ENCODE measurements at places on chromosomes 7 and 10.

DNA sequence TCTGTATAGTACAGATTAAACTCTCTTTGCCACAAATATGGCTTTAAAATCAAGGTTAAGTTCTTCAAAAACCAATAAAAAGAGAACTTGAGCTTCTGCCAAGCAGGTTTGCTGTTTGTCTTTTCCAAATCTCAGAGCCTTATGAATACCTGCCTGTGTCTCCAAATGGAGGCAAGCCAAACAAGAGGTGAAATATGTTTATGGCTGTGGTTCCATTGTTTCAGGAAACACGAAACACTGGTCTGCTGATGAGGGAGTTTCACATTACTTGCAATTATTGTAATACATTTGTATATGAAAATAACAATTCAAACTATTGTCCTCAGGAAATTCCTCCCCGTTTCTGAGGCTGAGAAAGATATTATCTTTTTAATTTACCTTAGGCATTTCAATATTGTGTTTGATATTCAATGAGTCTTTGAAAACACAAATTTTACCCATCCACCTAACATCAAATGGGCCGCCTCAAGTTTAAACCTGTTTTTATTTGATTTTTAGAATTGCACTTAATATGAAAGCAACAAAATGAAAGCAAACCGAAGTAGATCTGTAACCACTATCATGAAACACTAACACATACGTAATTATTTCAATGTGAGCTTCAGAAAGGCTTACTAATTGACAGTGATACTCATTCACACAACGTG lies 359.3 kb downstream of the HGF start:
- DNase-seq, result peak; percentile 82

GRCh38 chr10:69885379-69886013 lies 83.8 kb downstream of the COL13A1 start:
- no peak for DNase-seq

DNA sequence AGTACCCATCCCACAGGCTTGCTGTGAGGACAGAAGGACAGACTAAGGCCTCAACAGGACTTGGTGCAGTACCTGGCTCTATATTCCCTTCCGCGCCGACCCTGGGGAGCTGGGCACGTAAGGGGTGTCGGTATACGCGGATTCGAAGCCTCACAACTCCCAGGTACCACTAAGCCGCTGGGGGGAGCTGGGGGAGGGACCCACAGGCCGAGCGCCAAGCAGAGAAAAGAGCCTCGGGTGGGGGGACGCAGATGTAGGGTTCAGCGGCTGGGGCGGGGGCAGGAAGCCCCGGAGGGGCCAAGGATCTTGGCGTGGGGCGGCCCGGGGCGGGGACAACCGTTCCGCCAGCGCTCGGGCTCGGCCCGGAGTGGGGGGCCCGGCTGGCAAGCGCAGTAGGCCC lies 126.4 kb upstream of the ZNF746 start:
- no peak for DNase-seq

GRCh38 chr10:50398381-50398780 lies 147.1 kb upstream of the ASAH2 start:
- DNase-seq, result no peak

DNA sequence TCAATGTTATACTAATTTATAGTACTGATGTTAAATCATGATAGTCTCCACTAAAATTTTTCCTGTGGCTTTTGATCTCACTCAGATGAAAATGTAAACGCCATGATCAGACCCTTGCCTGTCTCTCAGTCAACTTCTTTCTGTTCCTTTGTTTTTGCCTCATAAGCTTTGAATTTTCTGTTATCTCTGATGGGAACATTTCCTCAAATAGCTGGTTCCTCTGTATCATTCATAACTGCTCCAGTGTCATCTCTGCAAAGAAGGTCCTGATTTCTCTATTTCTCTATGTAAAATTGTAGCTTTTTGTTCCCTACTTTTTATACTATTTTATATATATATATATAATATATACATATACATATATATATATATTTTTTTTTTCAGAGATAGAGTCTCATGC lies 67.5 kb downstream of the GPR141 start:
- DNase-seq, result no peak

DNA sequence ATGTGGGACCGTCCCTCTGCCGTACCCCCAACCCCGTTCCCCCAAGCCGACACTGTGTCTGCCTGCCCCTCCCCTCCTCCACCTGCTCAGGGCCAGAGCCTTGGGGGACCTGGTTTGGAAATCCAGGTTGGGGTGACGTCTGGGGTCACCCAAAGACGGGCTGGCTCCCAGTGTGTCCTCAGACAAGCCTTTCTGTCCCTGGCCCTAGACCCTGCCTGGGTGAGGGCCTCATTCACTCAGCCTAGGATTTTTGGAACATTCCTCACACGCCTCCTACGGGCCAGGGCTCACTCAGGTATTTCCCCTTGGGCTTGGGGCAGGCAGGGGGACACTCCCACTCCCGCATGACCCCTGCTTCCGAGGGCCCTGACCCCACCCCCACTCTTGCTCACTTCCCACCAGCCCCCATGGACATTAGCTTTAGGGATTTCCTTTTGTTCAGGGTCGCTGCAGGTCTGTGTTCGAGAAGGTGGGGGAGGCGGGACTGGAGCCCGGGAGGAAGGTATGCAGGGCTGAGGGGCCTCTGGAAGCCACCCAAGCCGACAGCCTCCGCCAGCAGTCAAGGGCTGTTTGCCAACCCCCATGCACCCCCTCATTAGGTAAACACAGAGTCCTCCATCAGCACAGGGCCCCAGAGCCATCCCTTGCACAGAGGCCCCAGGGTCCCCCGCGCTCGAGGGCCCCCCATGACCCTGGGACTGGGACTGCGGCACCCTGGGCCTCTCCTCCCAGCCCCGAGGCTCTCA lies 35.1 kb downstream of the PDGFA start:
- no peak for DNase-seq

DNA sequence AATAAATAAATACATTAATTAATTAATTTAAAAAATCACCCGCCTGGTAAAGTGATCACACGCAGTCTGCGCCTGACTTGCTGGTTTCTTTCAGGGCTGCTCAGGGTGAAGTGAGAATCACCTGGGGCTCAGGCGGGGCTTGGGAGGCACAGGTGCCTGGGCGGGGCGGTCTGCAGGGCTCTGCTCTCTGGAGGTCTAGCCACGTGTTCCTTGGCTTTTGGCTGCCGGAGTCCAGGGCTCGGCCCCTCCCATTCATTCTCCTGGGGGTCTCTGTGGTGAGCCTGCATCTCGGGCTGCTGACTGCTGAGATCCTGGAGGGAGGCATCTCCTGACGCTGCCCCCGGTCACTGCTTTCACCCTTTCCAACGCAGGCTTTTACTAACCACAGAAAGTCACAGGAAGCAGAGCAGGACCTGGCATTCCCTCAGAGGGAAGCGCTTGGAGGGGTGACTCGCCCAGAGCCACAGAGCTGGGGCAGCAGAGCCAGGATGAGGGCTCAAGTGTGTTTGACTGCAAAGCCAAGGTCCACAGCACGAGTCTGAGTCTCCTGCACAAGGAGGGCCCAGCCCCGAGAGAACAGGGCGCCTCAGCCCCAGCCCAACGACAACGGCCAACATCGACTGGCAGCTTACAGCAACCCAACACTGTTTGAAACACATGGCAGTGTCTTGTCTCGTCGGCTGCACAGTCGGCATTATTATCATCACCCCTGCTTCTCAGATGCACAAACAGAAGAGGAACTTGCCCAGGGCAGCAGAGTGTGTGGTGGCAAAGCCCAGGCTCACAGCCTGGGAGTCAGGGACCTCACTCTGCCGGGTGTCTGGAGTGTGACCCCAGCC lies 22.4 kb upstream of the MNX1 start:
- no peak for DNase-seq

DNA sequence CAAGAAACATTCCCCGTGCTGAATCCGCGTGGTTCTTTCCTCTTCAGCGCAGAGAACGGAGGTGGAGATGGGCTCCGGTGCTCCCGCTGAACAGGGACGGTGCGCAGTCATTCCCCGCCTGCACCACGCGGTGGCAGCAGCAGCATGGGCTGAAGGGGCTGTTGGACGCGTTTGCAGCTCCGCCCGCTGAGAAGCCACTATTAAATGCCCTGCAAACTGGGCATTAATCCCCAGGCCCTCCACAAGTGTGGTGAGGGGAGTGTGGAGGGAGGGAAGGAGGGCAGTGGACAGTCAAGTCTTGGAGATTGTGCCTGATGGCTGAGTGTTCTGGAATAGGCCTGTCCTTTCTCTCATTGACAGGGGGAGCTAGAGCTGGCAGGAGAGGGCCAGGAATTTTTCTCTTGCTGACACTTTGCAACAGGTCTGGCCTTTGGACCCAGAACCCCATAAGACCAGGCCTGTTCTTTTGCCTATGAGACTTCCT lies 240.2 kb upstream of the INHBA start:
- peak; percentile 15 for DNase-seq

DNA sequence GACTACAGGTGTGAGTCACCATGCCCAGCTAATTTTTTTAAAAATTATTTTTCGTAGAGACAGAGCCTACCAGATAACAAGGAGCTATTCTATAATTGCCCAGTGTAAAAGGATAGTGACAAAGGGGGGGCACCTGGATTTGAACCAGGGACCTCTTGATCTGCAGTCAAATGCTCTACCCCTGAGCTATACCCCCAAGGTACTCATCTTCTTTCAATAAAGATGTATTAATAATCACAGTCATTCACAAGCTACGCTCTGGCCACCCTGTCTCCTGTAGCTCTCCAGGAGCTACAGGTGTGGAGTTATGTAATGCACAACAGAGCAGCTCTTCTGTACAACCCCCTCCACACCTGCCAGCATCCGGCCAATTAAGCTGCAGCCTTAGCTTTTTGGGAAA lies 83.5 kb downstream of the ZNF777 start:
- no peak for DNase-seq

- no peak for DNase-seq
Measured at GRCh38 chr10:12971001-12971788, 30.3 kb downstream of the CCDC3 start.

- peak; percentile 4 for DNase-seq
Measured at GRCh38 chr7:99839287-99840021, 11.6 kb downstream of the CYP3A43 start.

DNA sequence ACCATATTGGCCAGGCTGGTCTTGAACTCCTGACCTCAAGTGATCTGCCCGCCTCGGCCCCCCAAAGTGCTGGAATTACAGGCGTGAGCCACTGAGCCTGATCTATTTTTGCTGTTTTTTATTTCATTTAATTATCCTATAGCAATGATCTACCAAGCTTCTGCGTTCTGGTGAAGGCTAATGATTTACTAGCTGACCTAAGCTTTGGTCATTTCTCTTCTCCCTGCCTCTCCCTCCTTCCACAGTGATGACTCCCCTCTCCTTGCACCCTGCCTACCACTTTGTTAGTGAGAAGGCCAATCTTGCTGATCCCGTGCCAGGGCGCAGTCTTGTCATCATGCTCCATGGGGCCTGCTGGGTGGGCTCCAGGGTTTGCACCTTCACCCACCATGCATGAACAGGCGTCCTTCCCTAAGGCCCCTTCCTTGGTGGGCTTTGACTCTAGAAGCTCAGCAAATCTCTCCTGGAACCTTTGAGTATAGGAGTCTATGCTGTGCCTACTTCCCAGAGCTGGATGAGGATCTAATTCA lies 11.9 kb upstream of the ZCCHC24 start:
- DNase-seq, result no peak

DNA sequence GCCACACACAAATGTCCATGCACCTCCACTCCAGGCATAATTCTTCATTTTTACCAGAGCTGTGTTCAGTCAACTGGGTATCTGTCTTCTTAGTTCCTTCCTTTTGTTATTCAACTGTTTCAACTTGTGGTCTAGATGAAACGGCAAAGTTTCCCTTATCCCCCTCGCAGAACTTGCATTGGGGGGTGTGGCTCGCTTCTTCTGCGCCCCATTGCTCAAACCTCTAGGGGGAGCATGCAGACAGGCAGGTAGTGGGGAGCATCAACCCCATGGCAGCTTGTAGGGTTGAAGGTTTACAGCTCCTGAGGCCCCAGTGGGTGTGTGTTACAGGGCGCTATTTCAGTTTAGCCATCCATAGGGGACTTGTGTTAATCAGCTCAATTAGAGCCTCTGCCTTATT lies 38.3 kb upstream of the COBL start:
- DNase-seq, result no peak

- DNase-seq, result no peak
Measured at GRCh38 chr10:100748231-100749058, 3.1 kb downstream of the PAX2 start.

DNA sequence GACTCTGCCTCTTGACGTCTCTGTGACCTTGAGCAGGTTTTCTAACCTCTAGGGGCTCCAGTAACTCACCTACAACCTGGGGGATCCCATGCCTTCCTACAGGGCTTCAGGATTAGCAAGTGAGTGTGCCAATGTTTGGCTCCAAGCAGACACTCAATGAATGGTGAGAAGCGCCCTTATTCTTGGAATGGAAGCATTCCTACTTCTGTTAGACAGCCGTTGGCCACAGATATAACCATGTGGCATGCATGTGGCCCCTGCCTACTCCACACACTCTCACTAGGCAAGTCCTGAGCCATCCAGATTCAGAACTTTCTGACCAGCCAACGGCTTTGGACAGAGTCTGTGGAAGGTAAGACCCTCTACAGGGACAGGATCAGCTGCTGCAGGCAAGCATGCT lies 108.9 kb upstream of the LYZL2 start:
- DNase-seq, result no peak

- peak; percentile 69 for DNase-seq
Measured at GRCh38 chr7:141551094-141551781, at the start of gene AGK. TSS of gene AGK (plus strand) at chr7:141551410. CDS start at chr7:141555467, 4,057 bp downstream.

- DNase-seq, result no peak
Measured at GRCh38 chr7:29398011-29398410, 165.6 kb upstream of the PRR15 start.

DNA sequence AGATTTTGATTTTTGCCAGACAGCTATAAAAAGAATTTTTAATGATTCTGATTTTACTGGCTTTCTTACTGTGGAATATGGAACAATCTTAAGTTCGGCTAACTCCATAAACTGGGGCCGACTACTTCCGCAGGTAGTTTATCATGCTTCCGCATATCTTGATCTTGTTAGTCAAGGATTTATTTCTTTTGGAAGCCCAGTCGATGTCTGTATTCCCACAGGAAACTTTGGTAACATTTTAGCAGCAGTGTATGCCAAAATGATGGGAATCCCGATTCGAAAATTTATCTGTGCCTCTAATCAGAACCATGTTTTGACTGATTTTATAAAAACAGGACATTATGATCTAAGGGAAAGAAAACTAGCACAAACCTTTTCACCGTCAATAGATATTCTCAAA lies 8.1 kb downstream of the THNSL1 start:
- DNase-seq, result no peak

- no peak for DNase-seq
Measured at GRCh38 chr7:28032738-28033380, 147.7 kb downstream of the JAZF1 start.

- DNase-seq, result no peak
Measured at GRCh38 chr7:17682586-17682985, 257.7 kb downstream of the SNX13 start.

GRCh38 chr10:34609287-34609940 lies 205.7 kb downstream of the PARD3 start:
- DNase-seq, result no peak

Data from DMS79 (cell line).